Activated CD4-positive, CD25-positive, alpha-beta regulatory T cell treated with anti-CD3 and anti-CD28 coated beads, Interleukin-2, amount 50 U/mL, for 24 hours (primary cell): ENCODE measurements at places on chromosomes 4 and X.

GRCh38 chr4:128291096-128291495, 3.5 kb upstream of the PGRMC2 start:
- no peak for ATAC-seq

DNA sequence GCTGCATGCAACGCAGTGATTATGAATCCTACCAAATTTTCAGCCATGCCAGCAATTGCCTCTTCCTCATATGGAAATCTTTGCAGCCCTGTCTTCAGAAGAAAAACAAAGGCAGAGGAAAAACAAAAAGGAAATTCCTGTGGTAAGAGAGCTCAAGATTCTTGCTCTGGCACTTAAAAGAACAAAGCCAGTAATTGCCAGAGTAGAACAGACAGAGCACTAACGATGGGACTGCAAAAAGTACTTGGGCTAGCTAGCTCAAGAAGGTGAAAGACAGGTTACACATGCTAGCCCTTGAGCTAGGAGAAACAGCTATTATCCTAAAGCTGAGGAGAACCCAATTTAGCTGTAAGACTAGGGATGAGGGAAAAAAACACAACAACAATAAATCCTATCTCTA, 582.3 kb downstream of the KCNIP4 start:
- no peak for ATAC-seq

GRCh38 chrX:150370589-150371312, 7.6 kb downstream of the MAMLD1 start:
- ATAC-seq: no peak

DNA sequence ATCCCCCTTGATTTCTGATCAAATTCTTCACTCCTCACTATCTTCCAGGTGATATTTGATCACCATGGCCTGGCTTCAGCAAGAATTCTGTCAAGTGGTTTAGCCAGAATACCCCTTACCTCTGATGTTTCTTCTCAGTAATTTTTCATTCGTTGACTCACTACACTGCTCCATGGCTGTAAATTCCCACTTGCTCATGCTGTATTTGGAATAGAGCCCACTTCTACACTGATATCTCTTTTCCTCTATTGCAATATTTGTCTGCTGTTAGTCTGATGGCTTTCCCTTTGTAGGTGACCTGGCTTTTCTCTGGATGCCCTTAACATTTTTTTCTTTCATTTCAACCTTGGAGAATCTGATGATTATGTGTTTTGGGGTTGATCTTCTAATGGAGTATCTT, 73.9 kb upstream of the DIPK2B start:
- no peak for ATAC-seq

- peak; percentile 66 for ATAC-seq
Observed at GRCh38 chr4:165301833-165302232, 25.6 kb upstream of the MSMO1 start.

DNA sequence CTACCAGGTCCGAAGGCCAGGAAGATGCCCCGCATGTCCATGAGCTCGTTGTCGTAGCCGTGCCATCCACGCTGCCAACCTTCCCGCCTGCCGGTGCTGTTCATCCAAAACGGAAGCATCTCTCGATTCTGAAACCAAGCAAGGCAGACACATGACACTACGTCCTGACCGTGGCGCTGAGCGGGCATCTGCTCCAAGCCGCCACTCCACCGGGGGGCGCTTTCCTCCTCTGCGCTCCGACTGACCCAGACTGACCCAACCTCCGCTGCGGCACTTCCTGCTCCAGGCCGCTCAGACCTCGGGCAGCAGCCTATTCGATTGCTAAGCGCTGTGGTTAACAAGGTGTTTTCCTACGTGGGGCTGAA, 120.5 kb downstream of the ENPP6 start:
- ATAC-seq: no peak
